A549 treated with ZK216348 at 1 μM for 4 hours (cell line): ENCODE measurements at places on chromosomes 6 and 20. TPM values are rescaled to one million over a fixed set of nuclear protein-coding genes. Genes with fewer than 3 reads are reported as not detected.

The CST4 gene
- not detected in 5 replicates for total RNA-seq

The ARFGEF3 gene
- 0.45 to 0.61 TPM (median 0.48 TPM) in 5 replicates for total RNA-seq

The PSORS1C2 gene
- not detected in 5 replicates for total RNA-seq

The ZHX3 gene
- 4.9 to 15.4 TPM (median 7.6 TPM) in 5 replicates for total RNA-seq

The RCAN2 gene
- not detected in 5 replicates for total RNA-seq

The HLA-DOA gene
- not detected in 5 replicates for total RNA-seq

The ARMC12 gene
- 0.22 to 0.96 TPM (median 0.40 TPM) in 4 of 5 replicates, not detected in the other for total RNA-seq

The ZNF334 gene
- total RNA-seq, result not detected in 5 replicates

The C20orf204 gene
- 0.13 to 0.54 TPM (median 0.42 TPM) in 5 replicates for total RNA-seq

The MYLK4 gene
- 0.07 to 0.19 TPM (median 0.14 TPM) in 4 of 5 replicates, not detected in the other for total RNA-seq

The RTF2 gene
- 87.2 to 89.6 TPM (median 88.4 TPM) in 5 replicates for total RNA-seq

The SEL1L2 gene
- not detected in 5 replicates for total RNA-seq

The SLC32A1 gene
- not detected in 5 replicates for total RNA-seq

The ASF1A gene
- total RNA-seq, result 8.3 to 10.9 TPM (median 9.6 TPM) in 5 replicates

The SLC2A10 gene
- not detected in 5 replicates for total RNA-seq
